ENCODE measurements at places on chromosomes 7 and 10.

DNA sequence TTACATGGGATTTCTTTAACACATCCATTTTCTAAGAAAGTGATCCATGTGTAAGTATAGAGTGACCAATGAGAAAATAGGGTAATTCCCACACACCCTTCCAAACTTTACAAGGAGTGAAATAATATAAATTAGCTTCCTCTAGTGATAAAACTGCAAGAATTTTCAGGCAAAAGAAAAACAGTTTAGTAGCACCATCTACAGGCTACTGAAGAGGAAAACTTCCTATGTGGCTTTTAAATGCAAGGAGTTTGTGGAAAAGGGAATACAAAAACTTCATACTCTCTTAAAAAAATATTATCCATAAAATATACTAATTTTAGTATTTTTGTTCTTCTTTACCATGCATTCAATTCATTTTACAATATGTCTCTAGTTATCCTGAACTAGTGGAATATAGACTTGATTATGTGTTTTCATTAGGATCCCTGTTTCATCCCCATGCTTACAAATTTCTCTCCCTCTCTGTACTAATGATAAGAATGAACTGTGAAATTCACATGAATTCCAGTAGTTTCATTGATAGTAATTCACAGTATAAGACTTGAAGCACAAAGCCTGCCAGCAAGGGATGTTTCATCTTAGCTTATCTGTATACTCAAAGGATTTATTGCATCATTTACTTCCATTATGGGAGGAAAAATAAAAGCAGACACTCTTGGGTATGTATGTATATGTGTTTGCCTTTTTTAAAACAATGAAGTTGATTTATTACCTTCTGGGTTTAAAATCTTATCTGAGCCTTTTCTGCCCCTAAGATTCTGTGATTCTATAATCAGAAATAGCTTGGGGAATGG is 442.9 kb downstream of the AUTS2 start:
- no peak for DNase-seq

DNA sequence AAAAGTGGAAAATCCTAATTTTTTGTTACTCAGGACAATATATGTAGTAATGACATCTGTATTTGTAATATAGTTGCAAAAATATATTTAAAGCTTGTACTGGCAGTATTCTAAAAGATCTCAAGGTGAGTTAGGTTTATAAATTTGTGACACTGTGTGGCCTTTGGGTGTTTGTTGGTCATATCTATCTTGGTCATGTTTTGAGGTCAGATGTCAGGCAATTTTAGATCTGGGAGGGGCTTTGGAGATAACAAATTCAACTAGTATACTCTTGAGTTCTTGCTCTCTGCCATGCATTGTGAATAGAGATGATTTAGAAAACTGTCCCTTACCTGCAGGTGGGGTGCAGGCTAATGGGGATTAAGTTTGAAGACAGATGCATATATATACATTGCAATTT is 3.1 kb downstream of the TBC1D12 start:
- no peak for DNase-seq

DNA sequence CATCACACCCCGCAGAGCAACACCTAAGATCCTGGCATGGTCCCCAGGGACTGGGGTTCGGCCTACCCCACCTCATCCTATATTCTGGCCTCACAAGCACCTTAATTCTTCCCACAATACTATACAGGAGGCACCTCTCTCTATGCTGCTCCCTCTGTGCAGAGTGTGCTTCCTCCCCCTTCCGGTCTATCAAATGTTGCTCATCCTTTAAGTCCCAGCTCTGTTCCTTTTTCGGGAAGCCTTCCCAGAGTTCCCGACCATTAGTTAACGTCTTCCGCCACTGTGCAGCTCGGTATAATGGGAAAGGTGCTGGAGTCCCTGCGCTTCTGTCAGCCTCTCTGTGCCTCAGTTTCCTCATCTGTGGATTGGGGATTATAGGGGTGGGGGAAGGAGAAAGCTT is 21.8 kb downstream of the PALD1 start:
- no peak for DNase-seq

DNA sequence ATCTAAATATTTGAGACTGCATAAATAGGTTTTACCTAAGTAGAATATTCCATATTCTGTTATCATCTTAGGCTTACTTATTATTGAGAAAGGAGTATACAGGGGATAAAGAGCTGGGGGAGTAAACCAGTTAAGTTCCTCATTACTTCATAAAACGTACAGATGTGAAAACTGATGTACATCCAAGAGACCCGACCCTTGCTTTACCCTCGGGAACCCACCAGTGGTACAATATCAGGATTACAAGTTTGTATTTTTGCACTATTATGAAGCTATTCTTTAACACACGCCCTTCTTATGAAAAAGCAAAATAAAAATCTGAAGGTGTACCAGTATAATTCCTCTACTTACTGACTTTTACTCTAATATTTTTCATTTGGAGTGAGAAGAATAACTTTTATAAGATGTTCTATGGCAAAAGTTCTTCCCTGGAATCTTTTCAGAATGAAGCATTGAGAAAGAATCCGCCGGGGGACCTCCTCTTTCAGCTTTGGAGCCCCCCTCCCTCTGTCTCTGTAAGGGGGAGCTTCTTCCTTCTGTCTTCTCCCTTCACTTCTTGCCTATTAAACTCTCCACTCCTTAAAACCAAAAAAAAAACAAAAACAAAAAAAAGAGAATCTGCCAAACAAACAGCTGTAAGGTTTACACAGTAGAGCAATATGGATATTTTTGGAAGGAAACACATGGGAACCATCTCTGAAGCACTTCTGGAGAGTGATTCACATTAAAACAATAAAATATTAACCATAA is 550.0 kb downstream of the TNS3 start:
- no peak for DNase-seq

- DNase-seq, result no peak
Measured at GRCh38 chr7:93980744-93981479, 23.2 kb downstream of the BET1 start.

GRCh38 chr7:41570766-41571165 is 132.1 kb downstream of the INHBA start:
- DNase-seq, result no peak

GRCh38 chr10:23694446-23694920 is 255.6 kb downstream of the OTUD1 start:
- DNase-seq, result no peak

DNA sequence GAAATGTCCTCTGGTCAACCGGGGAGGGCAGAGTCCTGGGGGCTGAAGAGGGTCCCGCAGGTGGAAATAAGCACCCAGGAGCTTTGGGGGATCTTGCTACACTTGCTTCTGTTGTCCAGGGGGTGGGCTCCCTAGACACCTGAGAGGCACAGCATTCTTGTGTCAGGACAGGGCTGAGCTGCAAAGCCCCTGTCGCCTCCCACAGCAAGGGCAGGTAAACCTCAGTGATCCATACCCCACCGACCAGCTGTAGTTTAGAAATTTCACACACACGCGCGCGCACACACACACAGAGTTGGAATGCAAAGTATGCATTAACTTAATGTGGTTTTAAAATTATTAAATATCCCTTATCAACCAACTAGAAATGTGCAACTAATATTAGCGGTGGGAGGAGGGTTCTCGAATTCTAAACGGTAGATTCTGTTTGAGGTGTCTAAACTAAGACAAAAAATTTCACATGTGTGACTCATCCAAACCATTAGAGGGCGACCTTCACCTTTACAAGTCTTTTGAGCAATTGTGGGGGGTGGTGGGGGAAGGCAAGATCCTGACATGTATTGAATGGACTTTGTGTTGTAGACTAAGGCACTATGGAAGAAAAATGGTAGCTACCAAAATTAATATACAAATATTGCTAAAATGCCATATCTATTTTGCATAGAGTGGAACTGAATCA is 34.3 kb upstream of the PTF1A start:
- no peak for DNase-seq

DNA sequence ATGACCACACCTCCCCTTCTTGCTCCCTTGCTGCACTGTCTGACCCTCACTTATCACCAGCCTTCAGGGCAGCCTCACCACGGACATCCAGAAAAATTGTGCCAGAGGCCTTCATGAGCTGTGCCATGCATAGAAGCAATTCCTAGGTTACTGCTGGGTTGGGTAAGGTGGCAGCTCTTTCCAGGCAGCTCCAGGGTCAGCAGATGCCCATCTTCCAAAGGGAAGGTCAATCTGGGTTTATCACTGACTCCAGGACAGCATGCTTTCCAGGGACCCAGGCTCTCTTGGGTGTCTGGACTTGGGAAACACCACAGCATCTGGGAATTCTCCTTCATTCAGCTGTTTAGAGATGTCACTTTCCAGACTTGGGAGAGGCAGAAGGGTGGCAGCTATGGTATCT is 188.9 kb upstream of the CXCL12 start:
- no peak for DNase-seq

GRCh38 chr10:4813496-4813895 is 12.5 kb upstream of the AKR1E2 start:
- no peak for DNase-seq
